Progenitor cell of endocrine pancreas (in vitro differentiated cells): ENCODE measurements at places on chromosomes 16 and 17.
A peak's percentile ranks its signal among the peaks of the same experiment; 100 is the strongest.

GRCh38 chr17:6713130-6713917 is at the start of gene SLC13A5:
Gene SLC13A5 (minus strand): TSS chr17:6713369. CDS start chr17:6713333, 36 bp downstream.
- peak; percentile 72 for DNase-seq

- no peak for DNase-seq
Observed at GRCh38 chr17:78859051-78859450, 18.4 kb upstream of the USP36 start.

DNA sequence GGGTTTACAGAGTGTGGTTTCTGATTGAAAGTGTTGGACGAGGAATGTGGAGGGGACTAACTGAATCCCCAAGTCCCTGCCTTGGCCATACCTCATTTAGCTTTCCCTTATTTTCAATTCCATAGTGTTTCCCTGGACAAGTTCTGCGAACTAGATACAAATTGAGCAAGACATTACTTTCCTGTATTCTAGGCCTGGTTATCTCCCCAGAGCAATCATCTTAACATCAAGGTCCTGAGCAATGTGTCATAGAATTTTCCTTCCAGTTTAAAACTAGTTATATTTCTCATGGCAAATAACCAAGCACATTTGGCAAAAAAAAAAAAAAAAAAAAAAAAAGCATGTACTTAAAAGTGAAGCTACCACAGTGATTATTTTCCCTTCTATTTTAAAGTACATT is 330.1 kb downstream of the CDH11 start:
- no peak for DNase-seq

DNA sequence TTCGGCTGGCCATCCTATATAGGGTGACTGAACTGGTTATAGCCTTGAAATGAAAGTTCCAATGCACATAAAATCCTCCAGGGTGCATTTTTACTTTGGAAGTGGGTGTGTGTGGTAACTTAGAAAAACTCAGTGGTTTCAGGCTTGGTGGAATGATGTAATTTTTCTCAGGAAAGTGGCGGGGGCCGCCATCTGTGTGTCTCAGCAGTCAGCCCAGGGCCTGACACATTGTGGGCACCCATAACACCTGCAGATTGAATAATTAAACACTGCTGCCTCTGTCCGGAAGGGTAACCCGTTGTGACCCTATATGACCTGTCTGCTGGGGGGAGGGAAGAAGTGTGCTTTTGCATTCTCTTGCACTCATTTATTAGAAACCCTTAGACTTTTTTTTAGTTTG is 2.2 kb upstream of the PDP2 start:
- no peak for DNase-seq

DNA sequence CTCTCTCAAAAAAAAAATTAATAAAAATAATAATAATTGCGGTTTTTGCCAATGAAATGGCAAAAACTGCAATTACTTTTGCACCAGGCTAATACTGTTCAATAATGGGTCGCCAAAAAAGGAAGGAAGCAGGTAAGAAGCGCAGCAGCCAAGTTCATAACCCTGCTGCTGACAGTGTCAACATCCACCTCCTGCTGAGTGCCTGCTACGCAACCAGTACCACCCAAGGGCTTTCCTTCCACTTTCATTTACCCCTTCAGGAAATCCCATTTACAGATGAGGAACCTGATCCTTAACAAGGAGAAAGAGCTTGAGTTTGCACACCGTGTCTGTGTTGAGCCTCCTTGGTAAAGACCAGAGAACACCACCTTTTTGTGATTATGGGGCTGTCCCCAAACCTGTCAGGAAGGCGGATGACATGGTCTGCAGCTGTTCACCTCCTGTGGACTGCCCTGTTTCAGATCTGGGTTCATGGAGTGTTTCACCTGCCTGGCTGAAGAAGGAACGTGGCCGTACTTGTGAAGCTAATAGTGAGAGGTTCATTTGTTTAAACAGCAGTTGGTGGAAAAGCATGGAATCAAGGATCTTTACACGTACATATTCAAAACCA is 378.0 kb downstream of the SLC39A11 start:
- DNase-seq: no peak

DNA sequence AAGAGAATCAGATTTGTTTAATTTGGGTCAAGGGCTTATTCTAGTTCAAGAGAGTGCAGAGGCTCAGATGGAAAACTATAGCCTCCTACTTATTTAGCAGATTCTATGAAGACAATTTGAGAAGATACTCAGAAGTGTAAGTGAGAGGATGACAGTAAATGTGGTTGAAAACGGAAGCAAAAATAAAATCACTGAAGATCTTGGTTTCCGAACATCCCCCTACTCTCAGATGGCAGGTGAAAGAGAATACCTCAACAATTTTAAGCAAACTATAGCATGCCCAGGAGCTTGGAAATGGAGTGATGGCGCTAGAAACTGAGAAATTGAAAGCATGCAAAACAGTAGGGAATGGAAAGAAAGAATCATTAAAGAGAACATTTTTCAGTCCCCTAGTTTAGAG is 705.5 kb upstream of the CDH8 start:
- no peak for DNase-seq

DNA sequence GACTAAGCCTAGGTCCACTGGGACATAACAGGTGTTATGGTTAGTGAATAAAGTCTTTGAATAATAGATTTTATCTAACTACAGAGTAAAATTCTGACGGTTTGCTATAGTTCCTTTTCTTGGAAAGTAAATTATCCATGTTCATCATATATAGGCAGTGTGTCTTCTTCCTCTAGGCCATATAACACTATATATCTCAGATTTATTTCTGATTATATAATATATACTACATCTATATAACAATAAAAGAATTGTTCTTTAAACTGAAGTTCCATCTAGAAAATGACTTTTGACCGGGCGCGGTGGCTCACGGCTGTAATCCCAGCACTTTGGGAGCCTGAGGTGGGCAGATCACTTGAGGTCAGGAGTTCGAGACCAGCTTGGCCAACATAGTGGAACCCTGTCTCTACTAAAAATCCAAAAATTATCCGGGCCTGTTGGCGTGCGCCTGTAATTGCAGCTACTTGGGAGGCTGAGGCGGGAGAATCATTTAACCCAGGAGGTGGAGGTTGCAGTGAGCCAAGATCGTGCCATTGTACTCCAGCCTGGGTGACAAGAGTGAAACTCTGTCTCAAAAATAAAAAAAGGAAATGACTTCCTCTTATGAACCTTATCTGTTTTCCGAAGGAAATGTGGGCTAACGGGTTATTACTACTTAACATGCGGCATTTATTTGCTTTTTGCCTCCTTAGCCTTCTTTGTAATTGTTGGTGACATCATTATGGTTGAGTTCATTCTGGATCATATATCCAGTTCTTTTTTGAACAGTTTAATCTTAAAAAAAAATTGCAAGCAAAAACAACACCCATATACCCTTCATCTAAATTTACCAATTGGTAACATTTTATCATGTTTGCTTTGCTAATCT is 29.2 kb downstream of the NOL11 start:
- DNase-seq: no peak

DNA sequence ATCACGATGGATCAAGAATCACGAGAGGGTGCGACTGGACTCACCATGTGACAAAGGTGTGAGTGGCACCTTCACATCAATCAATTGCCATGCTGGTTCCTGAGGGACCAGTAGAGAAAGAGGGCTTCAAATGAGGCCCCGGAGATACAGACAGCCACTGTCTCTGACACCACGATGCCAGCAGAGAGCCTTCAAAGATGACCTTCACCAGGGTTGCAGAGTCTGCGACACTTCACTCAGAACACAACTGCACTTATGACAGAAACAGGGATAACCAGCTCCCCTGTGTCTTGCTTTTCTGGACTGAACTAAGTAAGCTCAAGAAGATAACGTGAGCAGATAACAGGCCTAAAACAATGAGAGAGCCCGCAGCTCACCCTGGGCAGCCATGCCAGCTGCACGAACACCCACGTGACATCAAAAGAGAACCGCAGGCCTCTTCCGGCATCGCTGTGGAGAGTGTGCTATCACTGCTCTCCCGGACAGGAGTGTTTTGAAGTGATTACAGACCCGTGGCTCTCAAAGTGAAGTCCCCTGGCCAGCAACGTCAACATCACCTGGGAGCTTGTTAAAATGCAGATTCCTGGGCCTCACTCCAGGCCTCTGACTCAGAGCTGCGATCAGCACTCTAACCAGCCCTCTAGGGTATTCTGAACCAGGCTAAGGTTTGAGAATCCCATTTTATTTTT is 36.4 kb downstream of the KLHDC4 start:
- DNase-seq: no peak
